ENCODE measurements at places on chromosomes 5 and 9.

GRCh38 chr9:128845186-128845931 is 15.8 kb upstream of the SPOUT1 start:
- DNase-seq = no peak

DNA sequence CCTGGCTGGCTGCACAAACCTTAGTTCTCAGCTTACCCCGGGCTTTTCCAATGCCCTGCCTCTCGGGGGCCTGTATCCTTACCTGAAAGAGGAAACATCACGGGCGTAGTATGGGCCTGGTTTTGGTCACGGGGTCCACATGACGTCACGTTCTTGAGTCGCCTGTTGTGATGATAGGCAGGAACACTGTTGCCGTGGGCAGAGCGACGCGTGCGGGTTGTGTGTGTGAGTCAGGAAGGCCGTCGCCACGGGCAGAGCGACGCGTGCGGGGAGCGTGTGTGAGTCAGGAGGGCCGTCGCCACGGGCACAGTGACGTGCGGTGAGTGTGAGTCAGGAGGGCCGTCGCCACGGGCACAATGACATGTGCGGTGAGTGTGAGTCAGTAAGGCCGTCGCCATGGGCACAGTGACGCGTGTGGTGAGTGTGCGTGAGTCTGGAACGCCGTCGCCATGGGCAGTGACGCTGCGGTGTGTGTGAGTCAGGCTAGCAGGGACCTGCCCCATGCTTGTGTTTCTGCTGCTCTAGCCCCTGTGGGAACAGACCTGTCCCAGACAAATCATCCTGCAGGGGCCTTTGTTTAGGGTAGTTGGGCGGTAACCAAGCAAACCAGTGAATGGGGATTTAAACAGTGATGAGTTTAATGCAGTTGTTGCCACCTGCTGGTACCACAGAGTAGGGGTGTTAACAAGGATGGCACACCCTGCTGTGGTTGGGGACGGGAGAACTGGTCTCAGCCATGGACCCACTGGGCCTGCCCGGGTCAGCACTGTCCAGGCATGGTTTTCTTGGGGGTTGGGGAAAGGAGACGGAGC is 19.8 kb downstream of the TRIP13 start:
- peak; percentile 82 for DNase-seq

- no peak for DNase-seq
Observed at GRCh38 chr5:156835905-156836304, 14.2 kb upstream of the PPP1R2B start.

DNA sequence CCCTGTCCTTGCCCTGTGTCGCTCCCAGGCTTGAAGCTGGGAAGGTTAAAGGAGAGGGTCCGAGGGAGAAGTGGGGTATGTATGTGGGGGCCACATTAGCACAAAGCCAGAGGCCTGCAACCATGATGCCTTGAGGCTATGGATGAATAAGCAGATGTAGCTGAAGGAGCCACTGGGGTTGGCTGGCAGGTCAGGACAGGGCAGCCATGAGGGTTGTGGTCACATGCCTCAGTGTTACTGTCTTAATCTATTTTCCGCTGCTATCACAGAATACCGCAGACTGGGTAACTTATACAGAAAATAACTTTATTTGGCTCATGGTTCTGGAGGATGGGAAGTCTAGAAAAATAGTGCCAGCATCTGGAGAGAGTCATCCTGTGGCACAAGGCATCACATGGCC is 9.2 kb upstream of the GRHPR start:
- no peak for DNase-seq

- DNase-seq = no peak
Observed at GRCh38 chr9:134738869-134739659, 97.5 kb downstream of the COL5A1 start.

GRCh38 chr9:89353989-89354388 is 35.7 kb downstream of the SECISBP2 start:
- DNase-seq = no peak

GRCh38 chr5:100772548-100772947 is 130.5 kb downstream of the ST8SIA4 start:
- no peak for DNase-seq

DNA sequence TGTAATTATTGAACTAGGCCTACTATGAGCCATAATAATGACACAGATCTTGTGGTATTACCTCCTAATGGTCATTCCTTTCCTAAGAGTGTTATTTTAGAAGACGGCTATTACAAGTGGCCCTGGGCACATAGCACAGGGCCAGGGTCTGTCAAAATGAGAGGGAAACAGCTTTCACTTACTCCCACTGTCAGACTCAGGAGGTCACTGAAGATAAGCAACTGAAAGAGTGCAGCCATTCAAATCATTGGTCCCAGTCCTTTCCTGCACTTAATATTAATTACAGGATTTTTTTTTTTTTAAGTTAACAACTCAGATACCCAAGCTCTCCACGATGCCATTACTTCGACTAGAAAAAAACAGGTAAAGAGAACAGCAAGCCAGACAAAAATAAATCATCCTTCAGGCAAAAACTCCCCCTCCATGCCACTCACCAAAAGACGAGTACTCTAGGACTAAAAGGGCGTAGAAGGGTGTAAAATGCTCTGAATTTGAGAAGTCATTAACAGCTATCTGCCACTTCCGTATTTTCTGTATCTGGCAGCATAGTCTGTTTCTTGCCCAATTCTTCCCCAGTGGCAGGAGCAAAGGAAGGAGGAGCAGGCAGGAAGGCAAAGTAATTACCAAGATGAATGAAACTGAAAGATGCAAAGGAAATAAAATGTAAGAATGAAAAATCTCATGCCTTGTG is 87.4 kb downstream of the ZNF608 start:
- no peak for DNase-seq

- DNase-seq = no peak
Observed at GRCh38 chr9:124505006-124505900, 1.9 kb downstream of the NR5A1 start.

GRCh38 chr5:62354028-62354874 is 48.2 kb downstream of the KIF2A start:
- DNase-seq = peak; percentile 21

DNA sequence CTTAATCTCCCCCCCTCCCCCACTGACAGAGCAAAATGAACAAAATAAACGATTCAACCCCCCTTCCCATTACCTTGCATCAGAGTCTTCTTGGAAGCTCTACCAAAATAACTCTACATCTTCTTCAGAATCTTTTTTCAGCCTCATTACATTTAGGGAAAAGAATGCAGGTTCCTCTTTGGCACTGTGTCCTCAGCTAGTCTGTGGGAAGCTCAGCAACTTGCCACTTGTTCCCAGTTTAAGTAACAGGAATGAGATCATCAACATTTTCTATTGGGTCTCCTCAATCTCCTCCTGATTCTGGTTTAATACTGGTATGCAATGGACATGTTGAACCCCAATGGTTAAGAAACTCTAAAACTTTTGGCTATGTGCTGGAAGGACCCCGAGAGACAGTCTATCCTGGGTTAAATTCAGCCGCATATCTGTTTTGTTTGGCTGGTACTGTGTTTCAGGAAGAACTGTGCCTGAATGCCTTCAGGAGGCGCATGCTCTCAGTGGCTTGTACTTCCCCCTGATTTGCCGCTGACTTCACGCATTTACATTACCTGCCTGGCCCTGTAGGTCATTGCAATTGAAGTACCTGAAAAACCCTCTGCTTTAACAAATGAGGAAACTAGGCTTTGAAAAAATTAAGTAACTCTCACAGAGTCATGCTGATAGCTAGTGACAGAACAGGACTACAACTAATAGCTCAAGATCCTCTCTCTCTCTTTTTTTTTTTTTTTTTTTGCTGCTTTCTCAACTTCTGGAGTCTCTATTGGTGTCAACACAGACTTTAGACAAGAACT is 78.1 kb upstream of the HMHB1 start:
- no peak for DNase-seq

DNA sequence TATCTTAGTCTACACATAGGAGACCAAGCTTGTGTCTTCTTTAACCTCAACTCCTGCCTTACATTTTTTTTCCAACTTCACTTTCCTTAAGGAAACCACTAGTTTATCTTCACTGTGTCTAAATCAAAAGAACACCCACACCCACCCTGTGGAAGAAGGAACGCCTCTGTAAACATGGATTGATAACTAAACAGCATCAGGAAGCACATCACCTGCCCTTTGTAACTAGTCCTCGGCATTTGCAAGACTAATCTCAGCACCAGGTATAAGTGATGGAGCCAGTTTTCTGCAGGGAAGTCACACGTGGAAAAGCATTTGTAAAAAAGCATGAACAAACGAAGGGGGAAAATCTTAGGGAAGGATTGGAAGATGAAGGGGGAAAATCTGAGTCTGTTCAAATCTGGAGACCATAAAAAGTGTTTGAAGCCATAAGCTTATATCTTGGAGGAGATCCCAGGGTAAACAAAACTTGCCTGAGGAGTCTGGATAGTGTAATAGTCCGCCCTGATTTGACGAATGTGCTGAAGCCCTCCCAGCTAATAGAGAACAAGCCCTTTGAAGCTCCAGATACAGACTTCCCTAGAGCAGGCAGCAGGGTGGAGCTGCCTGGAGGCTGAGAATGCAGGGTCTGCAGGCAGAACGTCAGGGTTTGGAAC is 117.3 kb upstream of the LHFPL2 start:
- no peak for DNase-seq

- no peak for DNase-seq
Observed at GRCh38 chr5:79418276-79418675, 95.7 kb downstream of the HOMER1 start.

DNA sequence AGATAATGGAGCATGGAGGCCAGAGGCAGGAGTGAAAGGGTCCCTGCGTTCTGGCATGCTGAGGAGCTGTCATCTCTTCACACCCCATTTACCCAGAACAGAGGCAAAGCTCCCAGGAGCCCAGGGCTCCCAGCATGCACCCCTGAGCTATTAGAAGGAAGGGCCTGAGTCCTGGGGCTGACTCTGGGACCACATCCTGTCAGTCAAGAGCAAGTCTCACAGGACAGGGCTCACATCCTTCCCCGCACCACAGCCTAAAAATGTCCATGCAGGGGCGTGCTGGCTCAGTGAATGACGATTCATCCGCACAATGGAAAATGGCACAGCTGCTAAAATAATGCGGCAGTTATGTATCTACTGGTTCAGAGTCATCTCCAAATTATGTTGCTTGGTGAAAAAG is 31.4 kb downstream of the CAMK2A start:
- DNase-seq = no peak

DNA sequence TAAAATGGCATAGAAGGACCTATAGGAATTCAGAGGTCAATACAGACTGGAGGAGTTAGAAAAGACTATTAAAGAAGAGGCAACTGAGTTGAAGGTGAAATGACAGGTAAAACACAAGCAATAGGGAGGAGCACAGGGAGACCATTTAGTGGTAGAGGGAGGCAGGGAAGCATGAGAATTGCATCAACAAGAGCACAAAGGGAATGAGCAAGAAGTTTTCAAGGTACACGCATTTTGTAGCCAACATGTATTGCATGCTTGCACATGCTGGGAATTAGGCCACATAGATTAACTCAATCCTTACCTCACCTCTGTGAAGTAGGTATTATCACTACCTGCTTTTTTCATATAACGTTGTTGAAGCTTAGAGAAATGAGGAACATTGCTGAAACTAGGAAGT is 42.3 kb downstream of the PLPP1 start:
- no peak for DNase-seq

DNA sequence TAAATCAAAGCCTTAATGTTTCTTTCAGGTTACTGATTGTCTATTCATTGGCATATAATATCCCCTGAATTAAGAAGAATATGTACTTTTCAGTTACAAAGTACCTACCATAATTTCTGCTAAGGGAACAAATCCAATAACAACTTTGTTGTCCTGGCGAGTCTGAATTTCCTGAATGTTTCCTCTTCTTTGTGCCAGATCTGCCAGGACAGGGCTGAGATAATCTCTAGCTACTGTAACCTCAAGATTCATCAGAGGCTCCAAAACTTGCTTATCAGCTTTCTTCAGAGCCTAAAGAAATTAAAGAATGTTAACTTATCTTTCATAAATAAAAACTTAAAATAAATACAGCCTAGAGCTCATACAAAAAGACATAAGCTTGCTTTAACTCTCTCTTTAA is 37.2 kb downstream of the HEXB start:
- DNase-seq = no peak

DNA sequence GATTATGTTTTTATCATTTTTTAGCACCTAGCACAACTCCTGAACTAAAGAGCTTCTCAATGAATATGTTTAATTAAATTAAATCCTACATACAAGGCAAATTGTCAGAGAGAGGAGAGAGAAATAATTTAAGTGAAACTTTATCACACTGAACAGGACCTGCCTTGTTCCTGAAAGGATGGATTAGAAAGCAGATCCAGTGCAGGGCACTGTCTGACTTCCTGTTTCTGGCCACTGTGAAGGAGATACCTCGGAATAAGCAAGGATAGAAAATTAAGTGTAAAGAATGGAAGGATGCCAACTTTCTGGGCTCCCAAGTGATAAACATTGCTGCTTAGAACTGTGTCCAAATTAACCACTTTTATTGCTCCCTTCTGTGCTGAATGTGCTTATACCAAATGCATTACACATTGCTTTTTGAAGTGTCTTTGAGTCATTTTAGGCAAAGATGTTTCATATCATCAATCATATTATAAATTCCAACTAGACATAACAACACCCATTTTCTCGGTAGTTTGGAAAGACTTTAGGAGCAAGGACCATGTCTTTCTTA is 89.1 kb upstream of the SPDL1 start:
- no peak for DNase-seq

GRCh38 chr5:92494508-92494907 is 1086.5 kb downstream of the NR2F1-AS1 start:
- DNase-seq = no peak

GRCh38 chr5:95884511-95884910 is 62.0 kb upstream of the GLRX start:
- no peak for DNase-seq

DNA sequence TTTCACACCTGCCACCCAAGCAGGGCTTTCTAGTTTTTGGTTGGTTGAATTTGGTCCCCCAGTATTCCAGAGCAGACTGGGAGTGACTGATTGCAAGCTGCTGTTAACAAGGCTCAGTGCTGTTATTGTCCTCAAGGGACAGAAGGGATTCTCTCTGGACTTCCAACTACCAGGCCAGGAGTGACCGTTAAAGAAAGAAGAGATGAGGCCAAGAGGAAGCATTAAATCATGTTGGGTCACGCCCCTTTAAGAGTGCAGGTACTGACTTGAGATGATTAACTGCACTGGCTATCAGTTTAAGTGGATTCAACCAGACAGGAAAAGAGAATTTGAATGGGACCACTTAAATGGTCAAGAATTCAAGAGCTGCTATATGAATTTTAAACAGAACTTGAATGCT is 220.8 kb upstream of the PCSK5 start:
- DNase-seq = no peak

GRCh38 chr9:133690081-133690561 is 48.0 kb downstream of the SARDH start:
- DNase-seq = peak; percentile 23

- DNase-seq = peak; percentile 69
Observed at GRCh38 chr9:114288193-114289091, 34.5 kb upstream of the ORM1 start.

Measured in kidney epithelial cell (primary cell).